ENCODE measurements at places on chromosomes 7 and 10.
A peak's percentile ranks its signal among the peaks of the same experiment; 100 is the strongest.

GRCh38 chr7:129882531-129882930, 70.2 kb downstream of the UBE2H start:
- peak; percentile 57 for DNase-seq

DNA sequence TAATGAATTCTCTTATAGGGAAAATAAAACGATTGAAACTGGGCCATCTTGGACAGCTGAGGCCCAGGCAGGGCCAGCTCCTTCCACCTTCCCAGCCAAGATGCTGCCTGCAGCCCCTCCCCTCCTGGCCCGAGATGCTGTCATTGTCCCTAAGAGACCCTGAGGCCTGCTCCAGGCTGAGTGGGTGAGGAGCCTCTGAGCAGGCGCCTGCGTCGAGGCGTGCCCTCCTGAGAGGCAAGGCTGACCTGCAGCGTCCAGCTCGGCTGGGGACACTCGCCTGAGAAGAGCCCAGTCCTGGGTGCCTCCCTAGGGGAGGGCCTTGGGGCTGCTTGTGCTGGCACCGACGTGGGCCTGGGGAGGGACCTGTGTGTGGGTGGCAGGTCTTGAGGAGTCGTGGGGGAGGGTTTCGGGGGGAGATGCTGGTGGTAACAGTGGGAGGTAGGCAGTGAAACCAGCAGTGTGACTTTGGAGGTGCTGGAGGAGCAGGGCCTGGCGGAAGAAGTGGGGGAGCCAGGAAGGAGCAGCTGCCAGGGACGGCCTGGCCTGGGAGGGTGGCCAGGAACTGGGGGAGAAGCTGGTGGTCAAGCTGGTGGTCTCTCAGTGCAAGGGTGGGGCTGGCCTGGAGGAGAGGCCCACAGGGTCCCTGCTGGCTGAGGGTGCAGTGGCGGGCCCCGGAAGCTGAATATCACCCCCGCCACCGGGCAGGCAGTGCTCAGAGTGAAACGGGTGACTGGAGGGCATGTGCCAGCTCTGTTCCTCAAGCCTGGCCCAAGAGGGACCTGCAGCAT, 7.9 kb downstream of the GPR146 start:
- DNase-seq = no peak

GRCh38 chr7:129166745-129167144, 21.7 kb upstream of the SMO start:
- no peak for DNase-seq

GRCh38 chr7:28645866-28646265, 233.5 kb downstream of the CREB5 start:
- no peak for DNase-seq

GRCh38 chr10:66843396-66843795, 82.4 kb upstream of the LRRTM3 start:
- DNase-seq = no peak

DNA sequence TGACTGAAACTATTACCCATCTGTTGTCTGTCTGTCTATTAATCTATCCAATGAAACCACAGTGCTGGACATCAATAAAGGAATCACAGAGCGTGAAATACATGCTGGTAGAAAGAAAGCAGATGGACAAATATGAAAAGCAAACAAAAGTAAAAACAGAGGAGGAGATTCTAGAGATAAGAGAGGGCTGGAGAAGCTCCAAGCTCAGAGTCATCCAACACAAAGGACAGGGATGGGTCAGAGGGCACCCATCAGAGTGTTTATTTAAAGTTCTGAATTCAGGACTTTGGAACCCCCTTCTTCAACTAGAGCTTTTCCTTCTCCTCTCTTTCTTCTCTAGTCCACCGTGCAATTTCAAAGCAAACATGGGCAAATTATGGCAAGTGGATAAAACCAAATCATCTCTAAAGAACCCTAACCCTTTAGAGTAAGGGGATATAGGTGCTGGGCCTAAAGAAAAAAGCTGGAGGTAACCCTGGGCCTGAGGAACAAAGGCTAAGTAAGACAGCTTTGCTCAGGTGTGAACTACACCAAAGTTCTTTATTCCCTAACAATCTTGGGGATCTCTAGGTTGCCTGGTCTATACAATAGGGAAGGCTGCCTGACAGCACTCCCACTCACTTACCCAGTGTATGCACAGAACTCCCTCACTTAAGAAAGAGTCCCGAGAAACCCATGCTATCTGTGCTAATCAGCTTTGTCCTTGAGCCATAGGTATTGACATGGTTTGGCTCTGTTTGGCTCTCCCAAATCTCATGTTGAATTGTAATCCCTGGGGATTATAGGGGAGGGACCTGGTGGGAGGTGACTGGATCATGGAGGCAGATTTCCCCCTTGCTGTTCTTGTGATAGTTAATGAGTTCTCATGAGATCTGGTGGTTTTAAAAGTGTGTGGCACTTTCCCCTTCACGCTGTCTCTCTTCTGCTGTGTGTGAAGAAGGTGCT, 97.0 kb downstream of the BAMBI start:
- DNase-seq = no peak

GRCh38 chr7:121530227-121531174, 134.4 kb upstream of the FAM3C start:
- peak; percentile 100 for DNase-seq

DNA sequence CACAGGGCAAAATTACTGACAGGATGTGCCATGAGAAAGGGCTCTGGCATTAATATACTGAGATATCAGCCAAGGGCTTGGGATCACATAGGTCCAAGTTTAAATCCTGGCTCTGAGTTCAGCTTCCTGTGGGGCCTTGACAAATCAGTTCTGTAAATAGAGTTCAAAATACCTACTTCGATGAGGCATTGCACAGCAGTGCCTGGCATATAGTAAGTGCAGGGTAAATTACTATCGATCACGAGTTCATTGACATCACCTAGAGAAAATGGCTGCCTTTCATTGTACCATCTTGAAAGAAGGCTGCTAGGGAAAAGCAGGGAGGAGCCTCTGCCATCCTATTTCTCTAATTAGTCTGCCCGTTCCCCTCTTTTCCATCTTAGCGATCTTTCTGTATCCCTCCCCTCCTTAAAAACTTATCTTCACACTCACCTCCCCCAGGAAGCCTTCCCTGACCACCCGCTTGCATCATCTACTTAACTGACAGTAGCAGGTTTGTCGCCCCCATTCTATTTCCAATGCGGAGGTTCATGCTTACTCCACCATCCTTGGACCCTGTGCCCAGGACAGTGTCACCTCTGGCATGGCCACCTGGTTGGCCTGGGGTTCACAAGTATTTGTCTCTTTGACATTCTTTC, 124.5 kb downstream of the C10orf105 start:
- no peak for DNase-seq

GRCh38 chr10:71463111-71463510, 66.4 kb downstream of the CDH23 start:
- no peak for DNase-seq

GRCh38 chr10:123380491-123381085, 226.4 kb downstream of the BUB3 start:
- DNase-seq = peak; percentile 5

GRCh38 chr10:20747782-20748181, 149.3 kb downstream of the NEBL start:
- no peak for DNase-seq

GRCh38 chr10:46329690-46330016, 42.9 kb downstream of the ANTXRL start:
- no peak for DNase-seq

- no peak for DNase-seq
Observed at GRCh38 chr10:76759681-76760080, 877.9 kb downstream of the KCNMA1 start.

- no peak for DNase-seq
Observed at GRCh38 chr10:94005050-94005449, 11.3 kb downstream of the PLCE1 start.

DNA sequence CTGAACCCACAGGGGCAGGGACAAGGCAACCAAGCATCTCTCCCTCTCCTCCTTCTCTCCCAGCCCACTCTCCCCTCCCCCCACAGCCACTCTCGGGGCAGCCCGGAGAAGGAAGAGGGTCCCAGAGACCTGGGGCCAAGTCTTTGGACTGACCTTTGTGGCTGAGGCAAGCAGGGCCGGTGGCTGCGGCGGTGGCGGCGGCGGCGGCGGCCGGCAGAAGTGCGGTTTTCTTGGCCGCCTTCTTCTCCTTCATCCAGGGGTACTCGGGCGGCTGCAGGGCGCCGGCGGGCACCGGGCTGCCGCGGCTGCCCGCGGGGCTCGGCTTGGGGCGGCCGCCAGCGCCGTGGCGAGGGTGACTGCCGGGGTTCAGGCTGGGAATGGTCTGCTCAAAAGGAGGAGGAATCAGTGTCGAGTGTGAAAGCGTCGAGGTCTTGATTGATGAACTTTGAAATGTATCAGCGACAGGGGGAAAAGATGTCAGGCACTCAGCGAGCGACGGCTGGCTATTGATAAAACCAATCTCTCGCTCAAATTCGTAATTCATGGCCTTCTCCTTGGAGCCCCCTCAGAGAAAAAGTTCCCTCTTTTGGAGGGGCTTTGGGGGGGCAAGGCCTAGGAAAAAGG, 414 bp downstream of the HOXA2 start:
- DNase-seq = peak; percentile 21

DNA sequence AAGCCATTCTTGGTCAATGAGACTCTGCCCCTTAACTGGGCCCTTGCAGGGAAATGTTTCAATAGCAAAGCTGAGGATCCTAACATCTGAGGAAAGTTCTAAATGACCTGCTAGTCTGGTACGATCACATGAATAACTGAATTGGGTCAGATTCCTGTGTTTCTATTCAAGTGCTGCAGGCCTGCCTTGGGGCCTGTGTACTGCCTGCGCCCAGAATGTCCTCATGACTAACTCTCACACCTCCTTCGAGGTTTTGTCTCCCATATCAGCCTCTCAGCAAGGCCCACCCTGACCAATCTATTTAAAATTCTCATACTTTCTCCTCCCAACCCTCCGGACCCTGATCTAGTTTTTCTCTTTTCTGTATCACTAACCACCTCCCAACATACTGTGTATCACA, 4.4 kb downstream of the JAZF1 start:
- no peak for DNase-seq

- peak; percentile 28 for DNase-seq
Observed at GRCh38 chr7:143002106-143002505, 24.8 kb downstream of the OR9A2 start.

GRCh38 chr10:23432639-23433038, 6.2 kb upstream of the OTUD1 start:
- DNase-seq = peak; percentile 75

DNA sequence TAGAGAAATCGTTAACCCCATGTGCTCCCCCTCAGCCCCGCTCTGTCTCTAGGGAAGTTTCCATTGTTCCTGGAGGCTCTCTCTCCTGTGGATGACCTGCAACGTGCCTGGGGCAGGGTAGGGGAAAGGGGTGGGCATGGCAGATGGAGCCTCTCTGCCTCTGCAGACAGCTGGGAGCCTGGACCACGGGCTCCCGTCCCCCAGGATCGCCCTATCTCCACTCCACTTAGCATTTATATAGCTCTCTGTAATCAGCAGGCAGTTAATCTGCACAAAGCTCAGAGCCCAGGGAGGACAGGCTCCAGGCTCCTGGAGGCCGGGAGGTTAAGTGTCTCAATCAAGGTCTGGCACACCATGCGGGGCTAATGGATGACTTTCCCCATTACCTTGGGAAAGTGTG, 369.7 kb downstream of the PLXNA4 start:
- DNase-seq = no peak

DNA sequence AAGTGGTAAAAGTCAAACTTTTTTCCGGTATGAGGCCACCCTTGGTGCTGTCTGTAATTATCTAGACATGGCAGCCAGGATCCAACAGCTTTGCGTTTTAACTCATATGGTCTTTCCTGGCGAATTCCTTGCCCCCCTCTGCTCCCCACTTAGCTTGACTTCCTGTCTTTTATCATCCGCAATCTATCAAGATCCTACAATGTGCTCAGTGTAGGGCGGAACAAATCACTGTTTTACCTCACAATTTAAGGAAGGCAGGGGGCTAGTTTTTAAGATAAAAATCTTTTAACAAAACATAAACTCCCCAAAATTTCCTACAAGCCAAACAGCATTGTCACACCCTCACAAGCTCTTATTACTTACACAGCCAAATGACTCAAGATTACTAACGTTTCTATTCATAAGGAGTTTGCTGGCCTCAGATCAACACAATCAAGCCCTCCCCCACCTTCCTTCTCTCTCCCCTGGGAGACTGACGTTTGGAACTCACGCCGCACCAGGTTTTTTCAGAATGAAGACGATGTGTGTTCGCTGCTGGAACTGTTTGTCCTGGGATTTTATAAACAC, 1.3 kb upstream of the CDK14 start:
- peak; percentile 95 for DNase-seq

- no peak for DNase-seq
Observed at GRCh38 chr7:37408291-37409228, 40.1 kb downstream of the ELMO1 start.

GRCh38 chr10:43417950-43418768, 9.2 kb upstream of the HNRNPF start:
- DNase-seq = no peak

DNA sequence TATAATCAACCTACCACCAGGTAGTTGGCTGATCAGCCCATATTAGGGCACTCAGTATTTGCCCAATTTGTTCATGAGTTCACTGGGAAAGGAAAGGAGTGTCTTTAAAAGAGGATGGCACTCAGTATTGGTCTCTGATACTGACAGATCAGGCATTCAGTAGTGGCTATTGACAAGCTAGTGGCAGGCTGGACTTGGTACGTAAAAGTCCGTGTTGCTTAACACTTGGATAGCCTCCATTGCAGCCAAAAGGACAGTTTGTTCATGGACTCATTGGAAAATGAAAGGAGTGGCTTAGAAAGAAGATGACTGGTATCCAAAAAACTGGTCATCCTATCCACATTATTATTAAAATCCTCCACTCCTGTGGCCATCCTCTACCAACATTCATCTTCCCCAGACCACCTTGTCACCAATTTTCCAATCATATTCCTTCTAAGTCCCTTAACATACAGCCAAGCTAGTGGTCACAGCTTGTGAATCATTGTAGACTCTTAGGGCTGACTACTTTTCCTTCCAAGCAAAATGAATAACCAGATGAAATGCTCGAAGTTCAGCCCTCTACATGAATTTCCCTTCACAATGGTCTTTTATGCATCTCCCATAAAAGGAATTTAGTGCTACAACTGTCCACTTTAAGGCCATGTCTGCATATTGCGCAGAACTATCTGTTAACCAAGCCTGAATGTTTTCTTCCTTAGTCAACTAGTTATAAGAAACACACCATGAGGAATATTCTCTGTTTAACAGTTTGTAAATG, 78.6 kb upstream of the MAGI2 start:
- no peak for DNase-seq

DNA sequence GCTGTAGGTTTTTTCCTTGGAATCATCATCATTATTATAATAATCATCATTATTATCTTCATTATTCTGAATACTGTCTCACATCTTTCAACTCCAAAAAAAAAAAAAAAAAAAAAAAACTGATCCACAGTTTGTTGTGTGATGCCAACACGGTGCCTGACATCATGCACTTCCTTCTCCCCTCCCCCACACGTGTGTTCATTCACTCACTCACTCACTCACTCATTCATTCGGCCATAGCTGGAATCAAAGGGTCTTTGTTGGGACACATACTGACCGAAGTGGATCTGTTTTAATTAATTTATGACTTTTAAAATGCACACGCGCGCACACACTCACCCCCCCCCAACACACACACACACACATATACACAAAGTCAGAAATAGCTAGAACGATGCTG, 177.8 kb downstream of the PIP4K2A start:
- no peak for DNase-seq

- DNase-seq = peak; percentile 56
Observed at GRCh38 chr7:134420424-134421125, 38.3 kb downstream of the AKR1B1 start.

GRCh38 chr10:92208736-92209135, 82.1 kb downstream of the CPEB3 start:
- peak; percentile 25 for DNase-seq
